ENCODE measurements at places on chromosomes 4 and X.

- no peaks in the 10 kb centered on the region for H3K36me3 ChIP-seq
- DNase-seq, result no peak
- H3K27me3 ChIP-seq, result no peaks in the 10 kb centered on the region
- H3K4me1 ChIP-seq, result peaks cover 9% of the 10 kb centered on the region
Measured at GRCh38 chr4:185583813-185584212, 48.5 kb upstream of the PDLIM3 start.

- no peak overlapping the region for H3K4me3 ChIP-seq
- DNase-seq, result no peak
- H3K27ac ChIP-seq, result no peak overlapping the region
- H3K36me3 ChIP-seq, result no peaks in the 10 kb centered on the region
- no peaks in the 10 kb centered on the region for H3K27me3 ChIP-seq
- no peaks in the 10 kb centered on the region for H3K4me1 ChIP-seq
Measured at GRCh38 chrX:134672101-134672500, 13.8 kb upstream of the PLAC1 start.

DNA sequence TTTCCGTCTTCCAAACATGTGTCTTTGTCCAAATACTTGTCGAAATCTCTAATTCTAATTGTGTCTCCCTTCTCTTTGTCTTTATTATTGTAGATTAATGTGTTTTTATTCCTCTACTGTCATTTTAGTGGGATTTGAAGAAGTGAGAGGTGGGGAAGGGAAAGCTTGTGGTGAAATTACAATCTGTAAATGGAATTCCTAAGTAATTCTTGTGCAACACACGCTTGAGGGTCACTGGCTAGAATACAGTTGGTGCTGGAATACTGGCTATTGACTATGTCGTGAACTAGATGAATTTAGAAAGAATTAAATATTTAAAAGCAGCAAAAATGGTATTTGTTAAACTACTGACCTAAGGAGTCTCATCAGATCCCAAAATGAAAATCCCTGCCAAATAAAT lies 10.7 kb upstream of the FNIP2 start:
- H3K4me1 ChIP-seq, result no peaks in the 10 kb centered on the region
- H3K27me3 ChIP-seq, result no peaks in the 10 kb centered on the region
- DNase-seq, result no peak
- no peak overlapping the region for H3K27ac ChIP-seq
- H3K4me3 ChIP-seq, result no peak overlapping the region

DNA sequence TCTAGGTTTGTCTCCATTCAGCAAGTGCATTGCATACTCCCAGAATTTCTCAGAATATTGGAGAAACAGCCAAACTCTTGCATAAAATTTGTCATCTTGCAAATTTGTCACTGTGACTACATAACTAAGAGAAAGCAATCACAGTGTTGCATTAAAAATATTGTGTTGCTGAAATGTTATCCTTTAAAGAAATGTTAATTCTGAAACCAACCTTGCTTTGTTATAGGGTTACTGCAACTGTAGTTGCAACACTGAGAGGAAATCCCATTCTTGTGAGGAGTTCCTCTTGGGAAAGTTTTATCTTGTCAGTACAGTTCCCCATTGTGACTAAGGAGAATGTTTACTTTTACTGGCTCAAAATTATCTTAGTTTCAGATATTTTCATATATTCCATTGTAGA lies 20.9 kb downstream of the CYBB start:
- no peak for DNase-seq
- H3K27me3 ChIP-seq, result peaks cover 4% of the 10 kb centered on the region
- no peaks in the 10 kb centered on the region for H3K36me3 ChIP-seq
- H3K4me3 ChIP-seq, result no peak overlapping the region
- no peak overlapping the region for H3K27ac ChIP-seq
- H3K4me1 ChIP-seq, result no peaks in the 10 kb centered on the region

- H3K4me3 ChIP-seq, result no peak overlapping the region
- no peak for DNase-seq
- no peaks in the 10 kb centered on the region for H3K36me3 ChIP-seq
- H3K27me3 ChIP-seq, result no peaks in the 10 kb centered on the region
- H3K4me1 ChIP-seq, result no peaks in the 10 kb centered on the region
Measured at GRCh38 chr4:25060963-25061340, 30.2 kb upstream of the LGI2 start.

- no peak overlapping the region for H3K27ac ChIP-seq
- H3K4me3 ChIP-seq, result no peak overlapping the region
- H3K27me3 ChIP-seq, result no peaks in the 10 kb centered on the region
- peaks cover 20% of the 10 kb centered on the region for H3K4me1 ChIP-seq
Measured at GRCh38 chr4:1035510-1035909, 24.1 kb downstream of the FGFRL1 start.

GRCh38 chr4:42596918-42597317 lies 60.0 kb downstream of the ATP8A1 start:
- no peaks in the 10 kb centered on the region for H3K27me3 ChIP-seq
- H3K4me3 ChIP-seq, result no peak overlapping the region
- no peak for DNase-seq
- H3K4me1 ChIP-seq, result no peaks in the 10 kb centered on the region
- H3K36me3 ChIP-seq, result no peaks in the 10 kb centered on the region

- no peaks in the 10 kb centered on the region for H3K27me3 ChIP-seq
- H3K36me3 ChIP-seq, result no peaks in the 10 kb centered on the region
- no peaks in the 10 kb centered on the region for H3K4me1 ChIP-seq
- no peak for DNase-seq
Measured at GRCh38 chrX:101736651-101737050, 77.0 kb upstream of the ARMCX2 start.

DNA sequence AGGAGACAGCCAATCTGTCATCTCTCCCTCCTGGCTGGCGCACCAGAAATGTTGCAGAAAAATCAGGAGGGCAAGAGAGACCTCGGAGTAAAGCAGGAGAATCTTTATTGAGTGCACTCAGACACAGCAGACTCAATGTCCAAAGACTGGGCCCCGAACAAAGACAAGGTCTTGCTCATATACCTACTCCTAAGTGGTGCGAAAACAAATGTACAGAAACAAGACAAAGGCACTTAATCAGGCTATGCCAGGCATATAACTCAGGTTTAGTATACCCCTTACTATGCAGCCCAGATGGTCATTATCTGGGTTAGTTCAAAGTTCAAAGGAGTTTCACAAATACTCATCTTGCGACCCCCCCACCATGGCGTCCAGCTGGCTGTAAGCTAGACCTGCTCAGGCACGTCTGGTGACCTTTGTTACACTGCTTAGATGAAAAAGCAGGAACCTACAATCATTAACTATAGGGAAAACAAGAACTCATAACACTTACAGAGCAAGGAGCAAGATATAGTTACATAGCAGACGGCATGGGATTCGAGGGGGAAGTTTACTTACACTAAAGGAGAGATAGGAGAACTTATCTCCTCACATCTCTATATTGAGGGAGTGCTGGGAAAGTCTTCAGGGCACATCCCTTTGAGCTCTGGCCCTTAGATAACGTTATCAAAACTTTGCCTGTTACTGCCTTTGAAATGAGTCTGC lies 27.5 kb downstream of the SULT1E1 start:
- H3K36me3 ChIP-seq, result no peaks in the 10 kb centered on the region
- no peak overlapping the region for H3K4me3 ChIP-seq
- DNase-seq, result no peak
- H3K27me3 ChIP-seq, result no peaks in the 10 kb centered on the region
- no peak overlapping the region for H3K27ac ChIP-seq

DNA sequence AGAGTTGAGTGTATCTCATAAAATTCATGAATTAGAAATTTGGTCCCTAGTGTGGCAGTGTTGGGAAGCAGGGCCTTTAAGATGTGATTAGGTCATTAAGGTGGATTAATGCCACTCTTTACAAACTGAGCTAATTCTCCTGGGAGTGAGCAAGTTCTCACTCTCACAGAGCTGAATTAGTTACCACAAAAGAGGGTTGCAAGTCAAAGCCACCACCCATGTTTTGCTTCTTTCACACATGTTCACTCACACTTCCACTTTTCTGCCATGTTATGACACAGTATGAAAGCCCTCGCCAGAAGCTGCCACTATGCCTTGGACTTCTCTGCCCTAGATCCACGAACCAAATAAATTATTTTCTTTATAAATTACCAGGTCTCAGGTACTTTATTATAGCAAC lies 332.1 kb downstream of the ARAP2 start:
- no peaks in the 10 kb centered on the region for H3K36me3 ChIP-seq
- no peak overlapping the region for H3K4me3 ChIP-seq
- no peaks in the 10 kb centered on the region for H3K4me1 ChIP-seq
- no peak overlapping the region for H3K27ac ChIP-seq
- H3K27me3 ChIP-seq, result no peaks in the 10 kb centered on the region

- no peak overlapping the region for H3K27ac ChIP-seq
- H3K27me3 ChIP-seq, result no peaks in the 10 kb centered on the region
- DNase-seq, result no peak
- H3K4me3 ChIP-seq, result no peak overlapping the region
- no peaks in the 10 kb centered on the region for H3K36me3 ChIP-seq
- H3K4me1 ChIP-seq, result no peaks in the 10 kb centered on the region
Measured at GRCh38 chr4:101145021-101145420, 202.3 kb downstream of the PPP3CA start.

DNA sequence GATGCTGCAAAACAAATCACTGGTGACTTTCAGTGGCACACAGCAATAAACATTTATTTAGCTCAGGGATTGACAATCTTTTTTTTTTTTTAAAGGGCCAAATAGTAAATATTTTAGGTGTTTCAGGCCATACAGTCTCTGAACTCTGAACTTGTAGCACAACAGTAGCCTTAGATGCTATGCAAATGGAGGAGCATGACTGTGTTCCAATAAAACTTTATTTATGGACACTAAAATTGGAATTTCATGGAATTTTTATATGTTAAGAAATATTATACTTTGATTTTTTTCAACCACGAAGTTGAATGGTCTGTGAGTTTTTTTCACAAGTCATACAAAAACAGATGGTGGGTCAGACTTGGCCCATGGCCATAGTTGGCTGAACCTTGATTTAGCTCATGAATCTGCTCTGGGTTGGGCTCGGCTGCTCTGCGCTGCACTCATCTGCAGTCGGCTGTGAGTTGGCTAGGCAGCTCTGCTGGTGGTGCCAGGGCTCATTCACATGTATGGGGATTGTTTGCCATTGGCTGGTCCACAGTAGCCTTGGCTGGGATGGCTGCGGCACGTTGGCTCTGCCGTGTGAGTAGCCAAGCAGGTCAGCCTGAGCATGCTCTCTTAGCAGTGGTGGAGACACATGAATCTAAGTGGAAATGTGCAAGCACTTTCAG lies 231.7 kb upstream of the PGRMC2 start:
- H3K36me3 ChIP-seq, result no peaks in the 10 kb centered on the region
- H3K27me3 ChIP-seq, result no peaks in the 10 kb centered on the region
- H3K4me1 ChIP-seq, result peaks cover 5% of the 10 kb centered on the region

- no peaks in the 10 kb centered on the region for H3K36me3 ChIP-seq
Measured at GRCh38 chr4:10160281-10160856, 43.8 kb upstream of the WDR1 start.

- no peak overlapping the region for H3K4me3 ChIP-seq
- H3K27me3 ChIP-seq, result no peaks in the 10 kb centered on the region
- DNase-seq, result no peak
- no peak overlapping the region for H3K27ac ChIP-seq
- H3K4me1 ChIP-seq, result no peaks in the 10 kb centered on the region
Measured at GRCh38 chr4:173912384-173912783, 371.1 kb downstream of the FBXO8 start.

- DNase-seq, result no peak
- no peaks in the 10 kb centered on the region for H3K36me3 ChIP-seq
- no peak overlapping the region for H3K4me3 ChIP-seq
- H3K27me3 ChIP-seq, result no peaks in the 10 kb centered on the region
- no peak overlapping the region for H3K27ac ChIP-seq
Measured at GRCh38 chrX:51779306-51779705, 36.1 kb downstream of the GSPT2 start.

DNA sequence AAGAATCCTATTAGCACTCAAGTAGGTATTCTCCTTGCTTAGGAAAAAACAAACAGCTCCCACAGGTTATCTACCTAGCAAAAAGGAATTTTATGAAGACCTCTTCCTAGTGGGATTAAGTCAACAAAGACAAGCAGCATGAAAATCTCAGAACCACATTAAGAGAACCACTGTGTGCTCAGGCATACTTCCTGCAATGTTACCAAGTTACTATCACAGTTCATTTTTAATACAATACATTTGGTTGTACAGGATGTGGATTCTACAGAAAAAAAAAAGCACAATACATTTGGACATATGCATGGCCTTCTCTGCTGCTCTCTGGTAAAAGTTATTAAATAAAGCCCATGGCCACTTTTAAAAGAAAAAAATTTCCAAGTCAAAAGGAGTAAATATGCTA lies 193.7 kb downstream of the PPP3CA start:
- H3K4me1 ChIP-seq, result no peaks in the 10 kb centered on the region
- no peaks in the 10 kb centered on the region for H3K36me3 ChIP-seq
- H3K27me3 ChIP-seq, result no peaks in the 10 kb centered on the region
- DNase-seq, result no peak

DNA sequence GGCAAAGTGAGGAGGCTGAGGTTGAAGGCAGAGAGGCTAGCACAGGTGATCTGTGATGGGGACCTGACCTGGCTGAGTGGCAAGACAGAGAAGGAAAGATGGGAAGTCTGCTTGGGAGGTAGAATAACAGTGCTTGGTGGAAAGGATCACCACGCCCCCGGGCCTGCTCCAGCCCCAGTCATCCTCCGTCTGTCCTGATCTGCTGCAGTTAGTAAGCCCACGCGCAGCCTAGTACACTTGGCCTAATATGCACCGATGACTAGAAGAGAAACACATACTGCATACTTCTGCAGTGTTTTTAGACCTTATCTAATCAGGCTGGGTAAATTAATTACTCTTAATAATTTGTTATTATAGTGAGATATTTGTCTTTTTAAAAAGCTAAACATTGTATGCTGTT lies 103.7 kb upstream of the KLF3 start:
- H3K36me3 ChIP-seq, result no peaks in the 10 kb centered on the region
- no peak overlapping the region for H3K27ac ChIP-seq
- peaks cover 35% of the 10 kb centered on the region for H3K4me1 ChIP-seq
- H3K4me3 ChIP-seq, result no peak overlapping the region

DNA sequence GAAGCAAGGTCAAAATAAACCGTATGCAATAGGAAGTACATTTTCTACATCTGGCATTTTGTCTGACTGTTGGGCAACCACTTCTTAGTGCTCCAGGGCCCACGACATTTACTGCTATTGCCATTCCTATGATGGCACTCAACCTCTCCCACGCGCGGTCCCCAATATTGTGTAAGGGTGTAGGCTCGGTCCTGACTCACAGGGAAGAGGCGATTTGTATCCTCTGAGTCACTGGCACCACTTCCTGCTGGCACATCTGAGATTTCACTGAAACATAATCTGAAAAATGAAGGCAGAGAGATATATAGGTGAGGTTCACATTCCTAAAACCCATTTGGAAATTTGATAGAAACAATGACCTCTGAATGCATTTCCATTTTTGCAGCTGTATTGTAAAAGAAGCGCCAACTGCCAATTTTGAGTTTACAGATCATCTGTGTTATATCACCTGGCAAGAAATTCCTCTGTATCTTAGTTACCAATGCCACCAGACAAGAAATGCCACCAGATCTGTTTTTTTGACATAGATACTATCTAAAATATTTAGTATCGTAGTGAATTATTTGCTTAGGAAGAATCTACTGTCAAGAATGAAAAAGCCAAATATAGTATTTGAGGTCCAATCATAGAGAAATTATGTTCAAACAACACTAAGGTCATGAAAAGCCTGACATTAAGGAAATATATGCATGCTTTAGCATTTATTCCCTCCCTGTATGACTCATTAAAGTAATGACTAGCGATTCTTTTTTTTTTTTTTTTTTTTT lies 9.8 kb downstream of the EREG start:
- no peak for DNase-seq
- H3K27me3 ChIP-seq, result no peaks in the 10 kb centered on the region
- H3K4me1 ChIP-seq, result peaks cover 4% of the 10 kb centered on the region
- no peak overlapping the region for H3K4me3 ChIP-seq
